HAP-1 (cell line): ENCODE measurements at places on chromosomes 3 and 15.

DNA sequence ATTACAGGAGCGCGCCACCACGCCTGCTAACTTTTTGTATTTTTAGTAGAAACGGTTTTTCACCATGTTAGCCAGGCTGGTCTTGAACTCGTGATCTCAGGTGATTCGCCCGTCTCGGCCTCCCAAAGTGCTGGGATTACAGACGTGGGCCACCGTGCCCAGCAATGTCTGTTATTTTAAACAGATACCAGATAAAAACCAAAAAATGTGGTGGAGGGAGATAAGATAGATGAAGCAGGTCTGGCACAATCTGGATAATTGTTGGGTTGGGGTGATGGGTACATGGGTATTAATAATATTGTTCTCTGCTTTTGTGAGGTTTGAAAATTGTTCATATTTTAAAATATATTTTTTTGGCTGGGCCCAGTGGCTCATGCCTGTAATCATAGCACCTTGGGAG, 4.7 kb downstream of the RNF111 start:
- DNase-seq, result no peak

DNA sequence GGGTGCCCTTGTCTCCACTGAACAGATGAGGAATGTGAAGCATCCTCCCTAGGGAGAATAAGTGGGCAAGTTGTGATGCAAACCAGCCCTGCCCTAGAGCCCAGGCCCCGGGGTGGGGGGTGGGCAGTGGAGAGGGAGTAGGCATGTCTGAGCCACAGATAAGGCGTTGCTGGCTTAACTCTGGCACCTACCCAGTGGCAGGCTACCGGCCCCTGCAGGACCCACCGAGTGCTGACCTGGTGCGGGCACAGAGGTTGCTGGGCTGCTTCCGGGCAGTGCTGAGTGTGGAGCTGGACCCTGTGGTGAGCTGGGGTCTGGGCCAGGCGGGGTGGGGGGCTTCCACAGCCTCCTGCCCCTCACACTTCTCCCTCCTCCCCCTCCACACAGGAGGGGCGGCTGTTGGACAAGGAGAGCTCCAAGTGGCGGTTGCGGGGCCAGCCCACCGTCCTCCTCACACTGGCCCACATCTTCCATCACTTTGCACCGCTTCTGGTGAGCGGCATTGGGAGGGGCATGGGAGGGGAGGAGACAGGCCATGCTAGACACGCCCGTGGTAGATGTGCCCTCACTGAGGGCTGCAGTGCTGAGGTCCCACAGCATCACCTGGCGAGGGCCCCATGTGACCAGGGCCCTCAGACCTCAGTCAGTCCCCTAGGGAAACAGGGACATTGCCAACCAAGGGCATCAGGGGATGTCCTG, 10.1 kb downstream of the RNF123 start:
- DNase-seq, result no peak

- DNase-seq, result peak; percentile 90
These were observed 1.4 kb downstream of the FURIN start for GRCh38 chr15:90869601-90870353.

DNA sequence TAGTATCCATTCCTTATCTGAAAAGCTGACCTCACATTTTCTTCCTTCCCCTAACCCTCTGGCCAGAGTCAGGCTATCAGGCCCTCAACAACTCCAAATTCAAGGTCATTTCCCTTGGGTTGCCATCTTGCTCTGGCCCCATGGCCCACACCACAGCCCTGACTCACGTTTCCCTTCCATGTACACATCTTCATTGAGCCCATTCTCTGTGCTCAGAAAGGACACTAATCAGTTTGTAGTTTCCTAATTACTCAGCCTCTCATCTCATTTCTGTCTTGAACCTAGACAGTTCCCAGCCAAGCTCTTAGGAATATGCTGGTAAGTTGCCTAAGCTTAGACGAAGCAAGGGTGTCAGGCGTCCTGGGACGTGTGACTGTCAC, 14.9 kb downstream of the TGM5 start:
- no peak for DNase-seq
